ENCODE measurements at places on chromosomes 4 and X.

DNA sequence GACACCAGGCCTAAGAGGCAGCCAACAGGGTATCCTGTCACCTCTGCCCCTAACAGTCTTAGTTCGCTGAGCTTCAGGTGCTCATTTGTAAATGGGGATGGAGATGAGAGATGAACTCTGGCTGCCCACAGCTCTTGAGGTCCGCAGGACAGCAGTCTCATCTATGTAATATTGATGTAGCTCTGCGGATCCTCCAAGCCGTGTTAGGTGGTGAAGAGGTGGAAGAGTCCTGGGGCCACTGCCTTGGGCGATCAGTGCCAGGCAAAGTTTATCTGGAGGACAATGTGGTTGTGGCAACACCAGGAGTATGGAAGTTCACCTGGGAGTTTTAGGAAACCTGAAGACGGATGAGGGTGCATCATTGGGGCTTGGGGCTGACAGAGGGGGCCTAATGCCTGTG lies 13.4 kb downstream of the TRO start:
- no peak for DNase-seq

DNA sequence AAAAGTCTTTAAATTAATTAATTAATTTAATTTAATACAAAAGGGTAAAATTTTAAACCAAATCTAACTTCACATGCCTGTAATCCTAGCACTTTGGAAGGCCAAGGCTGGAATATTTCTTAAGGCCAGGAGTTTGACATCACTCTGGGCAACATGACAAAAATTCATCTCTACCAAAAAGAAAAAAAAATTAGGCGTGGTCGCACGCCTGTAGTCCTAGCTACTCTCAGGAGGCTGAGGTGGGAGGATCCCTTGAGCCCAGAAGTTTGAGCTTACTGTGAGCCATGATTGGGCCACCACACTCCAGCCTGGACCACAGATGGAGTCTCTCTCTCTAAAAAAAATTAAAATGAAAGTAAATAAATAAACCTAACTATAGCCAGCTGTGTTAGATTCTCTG lies 39.2 kb upstream of the ANTXR2 start:
- no peak for DNase-seq

GRCh38 chr4:182286035-182286434 lies 42.8 kb downstream of the TENM3 start:
- DNase-seq = no peak

- no peak for DNase-seq
These were observed 83.4 kb upstream of the FAM47B start for GRCh38 chrX:34859191-34859590.

- DNase-seq = no peak
These were observed 69.2 kb downstream of the NOCT start for GRCh38 chr4:139084804-139085093.

- no peak for DNase-seq
These were observed 87.1 kb downstream of the TSPAN5 start for GRCh38 chr4:98571161-98571786.

DNA sequence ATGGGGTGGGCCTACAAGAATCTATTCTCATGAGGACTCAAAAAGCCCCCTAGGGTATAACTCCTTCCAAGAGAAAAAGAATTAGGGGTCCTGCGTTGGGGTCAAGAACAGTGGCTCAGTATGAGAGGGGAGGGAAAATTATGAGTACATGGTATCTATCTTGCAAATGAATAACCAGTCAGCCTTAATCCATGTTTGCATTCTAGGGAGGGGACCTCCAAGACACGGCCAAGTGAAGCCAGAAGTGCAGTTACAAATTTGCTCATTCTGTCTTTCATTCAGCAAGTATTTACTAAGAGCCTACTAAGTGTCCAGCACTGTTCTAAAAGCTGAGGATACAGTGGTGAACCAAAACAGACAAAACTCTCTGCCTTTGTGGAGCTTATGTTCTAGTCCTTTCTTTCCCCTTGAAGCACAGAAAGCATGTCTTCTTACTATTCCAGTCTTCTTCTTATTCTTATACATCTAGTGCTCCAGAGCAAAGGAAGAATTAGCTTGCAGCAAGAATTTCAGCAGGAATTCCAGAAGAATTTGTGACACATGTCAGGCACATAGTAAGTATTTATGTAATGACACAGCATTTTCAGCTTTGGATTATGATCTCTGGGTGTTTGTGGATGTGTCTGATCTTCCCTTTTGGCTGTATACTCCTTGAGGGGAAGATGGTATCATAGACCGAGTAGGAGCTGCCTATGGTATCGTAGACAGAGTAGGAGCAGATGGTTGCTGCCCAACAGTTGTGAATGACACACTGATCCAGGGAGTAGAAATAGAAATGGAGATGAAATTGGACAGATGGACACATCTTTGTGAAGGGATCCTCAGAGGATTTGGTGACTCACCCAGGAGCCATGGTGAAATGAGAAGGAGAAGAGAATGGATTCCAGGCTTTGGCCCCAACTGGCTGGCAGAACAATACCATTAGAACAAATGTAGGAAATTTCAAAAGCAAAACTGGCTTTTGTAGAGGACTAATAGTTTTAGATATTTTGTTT lies 75.9 kb downstream of the COQ2 start:
- DNase-seq = no peak

DNA sequence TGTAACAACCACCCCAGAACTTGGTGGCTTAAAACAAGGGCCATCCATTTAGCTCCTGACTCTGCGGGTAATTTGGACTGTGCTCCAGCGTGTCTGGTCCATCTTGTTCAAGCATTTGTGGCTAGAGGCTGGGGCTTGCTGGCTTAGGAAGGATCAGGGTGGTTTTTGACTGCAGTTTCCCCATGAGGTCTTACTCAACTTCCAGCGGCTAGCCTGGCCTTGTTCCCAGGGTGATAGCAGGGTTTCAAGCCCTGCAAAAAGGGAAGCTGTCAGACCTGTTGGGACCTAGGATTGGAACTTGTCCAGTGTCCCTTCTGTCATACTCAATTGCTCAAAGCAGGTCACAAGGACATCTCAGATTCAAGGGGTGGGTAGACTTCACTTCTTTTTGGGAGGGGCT lies 205.9 kb downstream of the STIM2 start:
- no peak for DNase-seq

- DNase-seq = no peak
These were observed 33.1 kb downstream of the PDK3 start for GRCh38 chrX:24498181-24498580.

DNA sequence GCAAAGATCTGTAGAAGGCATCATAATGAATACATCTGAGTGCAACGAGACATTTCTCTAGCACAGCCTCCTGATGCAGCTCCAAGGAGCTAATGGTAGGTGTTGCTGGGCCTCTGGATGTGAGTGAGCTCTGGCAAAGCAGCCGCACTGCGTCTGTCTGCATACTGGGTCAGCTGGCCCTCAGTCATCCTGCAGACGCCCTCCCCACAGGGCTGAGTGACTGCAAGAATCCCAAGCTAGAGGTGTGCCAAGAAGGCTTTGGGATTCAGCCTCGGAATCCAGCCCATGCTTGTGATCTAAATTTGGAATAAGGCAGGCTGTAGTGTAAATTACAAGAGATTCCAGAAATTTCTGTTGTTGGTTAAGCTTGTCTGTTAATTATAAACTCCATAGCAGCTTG lies 18.5 kb downstream of the HERC3 start:
- no peak for DNase-seq

DNA sequence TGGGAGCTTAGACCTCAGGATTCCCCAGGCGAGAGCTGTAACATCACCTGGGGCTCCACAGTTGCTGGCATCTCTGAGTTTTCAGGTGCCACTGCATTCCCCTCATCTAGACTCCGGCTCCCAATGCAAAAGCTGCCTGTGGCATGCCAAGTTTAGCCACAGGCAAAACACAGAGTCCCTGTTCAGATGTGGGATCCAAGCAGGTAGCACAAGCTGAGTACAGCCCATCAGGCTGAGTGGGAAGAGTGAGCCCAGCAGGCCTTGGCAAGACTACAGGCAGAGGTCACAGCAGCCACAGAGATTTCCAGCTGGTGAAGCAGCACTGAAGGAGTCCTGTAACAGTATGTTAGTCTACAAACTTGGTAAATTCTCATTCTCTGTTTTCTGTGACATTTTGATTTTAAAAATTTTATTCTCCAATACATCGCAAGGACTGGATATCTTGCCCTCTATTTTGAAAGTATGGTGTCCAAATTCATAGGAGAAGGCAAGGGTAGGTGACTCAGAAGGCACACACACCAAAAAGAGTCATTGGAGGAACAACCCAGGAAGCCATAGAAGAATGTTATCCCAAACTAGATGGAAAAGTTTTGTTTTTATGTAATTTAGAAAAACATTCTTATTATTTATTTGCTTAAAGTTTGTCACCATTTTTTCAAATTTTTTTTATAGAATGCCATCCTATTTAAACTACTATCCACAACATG lies 13.6 kb upstream of the CXCL2 start:
- DNase-seq = no peak

DNA sequence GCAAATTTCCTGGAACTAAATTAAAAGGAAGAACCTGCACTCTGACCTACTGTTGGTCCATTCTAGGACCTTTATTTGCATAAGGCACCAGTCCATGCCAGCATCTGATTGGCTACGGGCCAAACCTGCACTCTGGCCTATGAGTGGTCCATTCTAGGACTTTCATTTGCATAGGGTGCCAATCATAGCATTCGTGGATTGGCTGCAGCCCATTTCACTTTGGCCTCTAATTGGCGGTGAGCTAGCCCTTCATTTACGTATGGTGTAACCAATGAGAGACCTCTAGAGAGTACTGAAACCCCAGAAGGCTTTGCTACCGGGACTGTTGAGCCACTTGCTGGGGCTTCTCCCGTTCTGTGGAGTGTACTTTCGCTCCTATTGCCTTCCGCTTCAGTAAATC lies 6.1 kb upstream of the RNF175 start:
- no peak for DNase-seq

DNA sequence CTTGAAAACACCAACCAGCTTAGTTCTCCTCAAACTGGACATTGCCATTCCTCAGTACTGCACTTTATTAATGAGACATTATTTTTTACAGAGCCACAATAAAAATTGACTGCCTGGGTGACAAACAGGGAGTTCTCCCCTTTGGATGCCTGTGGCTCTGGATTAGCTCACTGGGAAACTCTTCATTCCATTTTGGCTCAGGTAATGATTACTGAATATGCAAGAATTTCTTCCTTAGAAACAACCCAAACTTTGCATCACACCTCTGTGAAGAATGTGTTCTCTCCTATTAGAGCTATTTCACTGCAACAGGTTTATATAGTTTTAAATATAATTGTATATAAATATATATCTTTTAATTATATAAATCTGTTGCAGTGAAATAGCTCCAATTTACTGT lies 2065.8 kb downstream of the ARAP2 start:
- DNase-seq = no peak

- DNase-seq = no peak
These were observed 1047.9 kb downstream of the RPA4 start for GRCh38 chrX:97931586-97931985.

GRCh38 chrX:11867610-11868345 lies 109.7 kb downstream of the MSL3 start:
- no peak for DNase-seq

DNA sequence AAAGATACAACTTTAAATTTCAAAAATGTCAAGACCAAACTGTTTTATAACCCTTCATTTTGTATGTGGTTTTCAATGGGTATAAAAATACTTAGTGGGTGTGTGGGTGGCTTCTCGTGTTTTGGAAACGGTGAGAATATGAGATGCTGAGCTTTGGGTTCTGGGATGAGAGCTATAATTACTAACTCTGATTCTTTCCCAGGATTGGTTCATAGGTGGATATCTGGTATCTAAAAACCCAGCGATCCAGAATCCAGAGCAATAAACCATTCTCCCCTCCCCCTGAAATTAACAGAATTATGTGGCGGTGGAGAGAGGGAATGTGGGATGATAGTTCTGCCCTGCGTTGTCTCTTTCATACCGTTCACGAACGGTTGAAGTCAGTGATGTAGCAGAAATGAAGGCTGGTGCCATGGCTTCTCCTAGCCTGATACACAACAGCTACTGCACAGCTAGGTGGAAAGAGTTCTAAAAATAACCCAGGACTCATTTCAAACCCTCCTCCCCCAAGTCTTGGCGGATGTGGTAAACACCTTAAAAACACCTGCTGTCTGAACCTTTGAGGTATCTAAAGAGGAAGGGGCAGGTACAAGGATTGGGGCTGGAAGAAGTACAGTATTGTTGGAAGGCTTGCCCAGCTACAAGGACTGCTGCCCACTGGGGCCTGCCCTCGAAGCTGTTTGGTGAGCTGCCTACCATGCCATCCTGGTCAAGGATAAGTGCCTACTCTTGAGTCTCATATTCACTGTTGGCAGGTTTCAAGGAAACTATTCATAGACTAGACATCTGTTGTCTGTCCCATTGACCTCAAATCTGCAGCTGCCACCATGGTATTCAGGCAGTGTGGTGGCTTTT lies 44.5 kb downstream of the SEPTIN11 start:
- DNase-seq = peak; percentile 40

DNA sequence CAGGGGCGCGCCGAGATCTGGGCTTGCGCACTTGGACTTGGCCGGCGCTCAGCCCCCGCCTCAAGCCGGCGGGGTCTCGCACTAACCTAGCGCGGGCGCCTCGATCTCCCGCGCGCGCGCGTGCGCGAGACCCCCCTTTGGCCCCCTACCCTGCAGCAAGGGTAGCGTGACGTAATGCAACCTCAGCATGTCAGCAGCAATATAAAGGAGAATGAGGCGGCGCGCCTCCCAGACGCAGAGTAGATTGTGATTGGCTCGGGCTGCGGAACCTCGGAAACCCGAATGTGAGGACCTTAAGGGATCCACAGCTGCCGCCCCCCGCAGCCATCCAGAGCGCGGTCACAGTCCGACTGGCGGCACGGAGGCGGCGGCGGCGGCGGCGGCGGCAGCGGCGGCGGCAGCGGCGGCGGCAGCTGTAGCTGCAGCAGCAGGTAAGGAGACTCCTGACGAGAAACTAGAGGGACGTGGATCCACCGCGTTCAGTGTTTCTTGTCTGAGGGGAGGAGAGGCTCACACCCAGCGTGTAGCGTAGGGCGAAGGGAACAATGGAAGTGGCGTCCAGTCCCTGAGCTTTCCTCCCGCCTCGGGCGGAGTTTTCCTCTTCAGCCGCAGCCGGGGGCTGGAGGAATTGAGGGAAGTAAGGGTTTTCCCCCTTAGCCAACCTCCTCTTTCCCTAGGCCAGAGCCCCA lies at the start of the genes SATL1 and ZNF711:
Gene SATL1, minus strand, starts transcription at position 19 of the 689 bp plus-strand sequence. CDS start 134,811 bp downstream, outside the sequence.
Gene ZNF711, plus strand, starts transcription at position 231 of the 689 bp plus-strand sequence. CDS start 3,582 bp downstream, outside the sequence.
- DNase-seq = peak; percentile 11

GRCh38 chr4:37604461-37604860 lies 81.7 kb downstream of the RELL1 start:
- no peak for DNase-seq

GRCh38 chr4:64341711-64342110 lies 67.5 kb downstream of the TECRL start:
- no peak for DNase-seq

DNA sequence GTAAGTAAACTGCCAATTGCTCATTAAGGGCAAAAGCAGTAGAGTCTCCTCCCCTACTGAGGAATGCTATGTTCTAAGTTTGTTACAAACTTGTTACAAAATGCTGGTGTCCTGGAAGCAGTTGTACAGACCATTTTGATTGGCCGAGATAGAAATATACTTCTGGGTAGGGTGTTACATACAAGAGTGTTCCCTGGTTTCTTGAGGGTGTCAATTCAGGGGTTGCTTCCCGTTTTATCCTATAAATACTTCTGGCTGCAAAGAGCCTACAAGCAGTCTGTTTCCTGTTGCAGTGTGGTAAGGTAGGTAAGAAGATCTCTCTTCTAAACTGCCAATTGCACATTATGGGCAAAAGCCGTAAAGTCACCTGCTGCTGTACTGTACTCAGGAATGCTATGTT lies 5.7 kb downstream of the TRPC5OS start:
- DNase-seq = no peak

GRCh38 chr4:166839615-166840251 lies 394.6 kb downstream of the SPOCK3 start:
- DNase-seq = no peak
